Stimulated activated CD8-positive, alpha-beta memory T cell treated with anti-CD3 and anti-CD28 coated beads, Interleukin-7, amount 100 ng/mL, for 1 hour (primary cell): ENCODE measurements at places on chromosomes 6 and 20.

- DNase-seq = no peak
Measured at GRCh38 chr6:115838216-115838615, 222.5 kb downstream of the FRK start.

DNA sequence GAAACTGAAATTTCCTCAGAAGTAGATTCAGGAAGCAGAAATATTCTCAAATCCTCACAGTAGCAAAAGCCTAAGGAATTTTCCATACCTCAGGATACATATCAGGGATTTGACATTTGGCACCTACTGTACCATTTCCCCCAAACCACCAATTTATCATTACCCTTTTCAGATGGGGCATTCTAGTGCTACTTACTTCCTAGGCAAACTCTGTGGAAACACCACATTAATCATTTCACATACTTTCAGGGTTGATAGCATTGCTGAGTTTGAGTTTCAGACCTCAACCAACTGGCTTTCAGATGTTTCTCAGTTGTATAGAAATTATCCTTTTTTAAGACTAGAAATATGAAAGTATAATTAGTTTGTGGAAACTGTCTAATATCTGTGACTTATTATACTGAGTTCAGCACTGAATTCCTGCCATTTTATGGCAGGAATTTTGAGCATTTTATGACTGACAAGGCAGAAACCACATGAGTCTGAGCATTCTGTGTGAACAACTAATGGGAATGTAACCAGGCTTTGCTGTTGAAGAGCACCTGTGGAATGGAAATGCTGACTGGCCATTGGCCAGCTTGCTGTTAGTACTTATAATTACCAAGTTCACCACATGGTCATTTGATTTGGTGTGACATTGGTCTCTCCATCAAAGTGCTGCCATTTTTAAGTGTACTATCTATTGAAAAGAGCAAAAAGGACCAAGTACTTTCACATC, 35.1 kb upstream of the IRAK1BP1 start:
- no peak for DNase-seq

- no peak for DNase-seq
Measured at GRCh38 chr6:143215363-143215762, 154.7 kb downstream of the AIG1 start.

DNA sequence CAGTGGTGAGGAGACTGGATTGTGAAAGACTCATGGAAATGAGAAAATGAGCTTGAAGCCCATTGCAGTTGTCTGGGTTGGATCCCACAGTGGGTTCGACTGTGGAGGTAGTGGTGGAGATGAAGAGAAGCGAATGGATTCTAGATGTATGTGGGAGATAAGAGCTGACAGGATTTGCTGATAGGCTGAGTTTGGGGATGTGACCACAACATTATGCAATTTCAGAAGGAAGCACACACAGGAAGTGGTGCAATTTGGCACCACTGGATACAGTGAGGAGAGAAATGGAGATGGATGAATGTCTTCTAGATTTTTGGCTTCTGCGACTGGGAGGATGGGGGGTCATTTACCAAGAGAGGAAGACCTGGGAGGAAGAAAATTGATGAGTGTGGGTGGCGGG, 64.4 kb upstream of the MAFB start:
- DNase-seq = no peak

DNA sequence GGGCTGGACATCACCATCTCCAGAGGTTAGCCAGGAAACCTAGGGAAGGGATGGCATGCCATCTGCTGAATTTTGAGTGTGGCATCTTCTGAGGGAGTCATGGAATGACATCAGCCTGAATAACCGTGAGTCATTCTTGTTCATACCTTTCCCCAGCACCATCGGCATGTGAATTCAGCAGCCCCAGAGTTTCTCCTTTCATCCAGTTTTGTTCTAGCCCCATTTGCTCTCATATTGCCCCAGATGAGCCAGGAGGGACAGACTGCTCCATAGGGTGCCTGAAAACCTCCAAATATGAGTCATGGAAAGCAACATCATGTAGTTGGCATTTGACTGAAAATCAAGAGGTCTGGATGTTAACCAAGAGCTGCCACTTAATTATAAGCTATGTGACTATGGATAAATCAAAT, 219.2 kb upstream of the SGK1 start:
- no peak for DNase-seq

DNA sequence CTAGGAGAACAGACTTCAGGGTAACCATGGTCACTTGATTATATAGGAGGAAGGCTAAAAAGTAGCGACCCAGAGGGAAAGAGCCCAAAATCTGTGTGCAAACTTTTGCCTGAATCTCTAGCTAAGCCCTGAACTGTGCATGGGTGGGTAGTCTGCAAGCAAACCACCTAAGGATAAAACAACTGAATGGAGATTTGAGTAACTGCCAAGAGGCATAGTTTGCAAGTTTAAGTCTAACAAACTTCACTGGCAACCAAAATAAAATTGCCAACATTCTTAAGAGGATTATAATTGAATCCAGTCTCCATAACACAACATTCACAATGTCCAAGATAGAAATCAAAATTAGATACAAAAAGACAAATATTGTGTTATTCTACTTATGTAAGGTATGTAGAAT, 192.0 kb upstream of the PLN start:
- DNase-seq = no peak

DNA sequence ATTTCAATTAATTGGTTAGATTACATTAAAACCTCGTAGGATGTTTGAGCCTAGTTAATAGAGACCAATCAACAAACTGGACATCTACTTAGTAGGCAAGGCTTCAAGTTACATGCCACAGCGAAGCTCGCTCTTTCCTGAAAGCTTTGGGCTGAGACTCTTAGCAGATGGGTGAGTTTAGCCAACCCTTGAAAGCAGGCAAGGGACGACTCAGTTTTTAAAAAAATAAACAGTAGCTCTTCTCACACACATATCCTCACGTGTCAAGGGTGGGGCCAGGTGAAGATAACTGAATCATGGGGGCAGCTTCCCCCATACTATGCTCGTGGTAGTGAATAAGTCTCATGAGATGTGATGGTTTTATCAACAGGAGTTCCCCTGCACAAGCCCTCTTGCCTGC, 775 bp downstream of the MTFR2 start:
- DNase-seq = no peak

- DNase-seq = no peak
Measured at GRCh38 chr20:47612670-47613069, 111.0 kb downstream of the NCOA3 start.

- no peak for DNase-seq
Measured at GRCh38 chr20:17541996-17542395, 10.8 kb upstream of the BFSP1 start.

- DNase-seq = no peak
Measured at GRCh38 chr6:129069006-129069405, 186.1 kb downstream of the LAMA2 start.

DNA sequence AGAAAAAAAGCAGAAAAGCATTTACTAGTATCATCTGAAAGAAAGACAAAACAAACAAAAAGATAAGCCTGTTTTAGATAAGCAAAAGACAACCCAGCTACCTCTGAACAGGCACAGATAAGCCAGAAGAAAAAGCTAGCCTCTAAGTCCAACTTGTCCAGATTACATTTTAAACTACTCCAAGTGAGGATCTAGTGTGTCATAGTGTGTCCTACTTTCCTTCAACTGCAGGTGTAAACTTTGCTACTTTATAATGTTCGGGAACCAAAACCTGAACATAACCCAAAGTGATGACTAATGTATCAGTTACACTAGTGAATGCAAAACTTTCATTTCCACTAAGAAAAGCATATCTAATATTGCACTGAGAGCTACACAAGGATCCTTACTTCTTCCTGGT, 19.5 kb downstream of the ADNP start:
- DNase-seq = no peak

DNA sequence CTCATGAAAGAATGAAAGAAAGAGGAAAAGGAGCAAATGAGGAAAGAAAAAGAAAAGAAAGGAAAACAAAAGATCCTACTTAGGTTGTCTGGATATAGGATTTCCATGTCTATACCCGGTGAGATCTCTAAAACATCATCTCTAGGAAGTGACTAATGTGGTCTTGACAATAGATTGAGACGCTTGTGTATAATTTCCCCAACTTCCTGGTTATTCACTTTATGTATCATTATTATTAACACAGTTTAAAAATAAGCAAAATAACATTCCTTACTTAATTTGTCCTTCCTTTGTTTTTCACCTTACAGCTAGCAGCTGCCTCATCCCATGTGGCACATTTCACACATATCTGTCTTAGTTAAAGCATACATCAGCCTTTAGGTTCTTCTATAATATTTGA, 27.0 kb downstream of the LAMA4 start:
- no peak for DNase-seq

DNA sequence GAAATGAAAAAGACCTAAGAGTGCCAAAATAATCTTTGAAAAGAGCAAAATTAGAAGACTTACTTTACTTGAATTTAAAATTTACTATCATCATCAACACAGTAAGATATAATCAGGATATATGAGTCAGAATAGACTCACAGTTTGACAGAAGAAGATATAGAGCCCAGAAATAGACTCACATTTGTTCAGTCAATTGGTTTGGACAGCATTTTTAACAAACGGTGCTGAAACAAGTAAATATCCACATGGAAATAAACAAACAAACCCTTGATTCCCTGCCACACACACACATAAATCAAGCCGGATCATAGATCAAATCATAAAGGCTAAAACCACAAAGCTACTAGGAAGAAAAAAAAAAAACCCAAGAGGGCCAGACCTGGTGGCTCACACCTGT, 291.1 kb downstream of the ADGRG6 start:
- DNase-seq = no peak

DNA sequence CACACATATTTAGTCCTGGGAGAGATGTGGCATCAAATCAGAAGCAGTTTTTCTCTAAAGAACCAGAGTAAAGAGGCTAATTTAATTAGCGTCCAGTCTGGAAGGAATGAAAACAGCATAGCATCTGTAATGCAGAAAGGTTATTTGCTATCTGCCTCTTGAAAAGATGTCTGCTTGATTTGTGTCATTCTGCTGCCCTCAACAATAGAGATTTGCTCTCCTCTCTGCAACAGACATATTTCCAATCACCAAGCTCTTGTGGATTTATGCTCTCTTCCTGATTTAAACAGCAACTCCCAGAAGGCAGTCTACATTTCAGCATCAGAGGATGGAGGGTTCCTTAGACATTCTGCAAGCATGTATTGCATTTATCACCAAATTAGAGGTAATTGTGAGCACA, 53.5 kb upstream of the AKAP12 start:
- DNase-seq = no peak

DNA sequence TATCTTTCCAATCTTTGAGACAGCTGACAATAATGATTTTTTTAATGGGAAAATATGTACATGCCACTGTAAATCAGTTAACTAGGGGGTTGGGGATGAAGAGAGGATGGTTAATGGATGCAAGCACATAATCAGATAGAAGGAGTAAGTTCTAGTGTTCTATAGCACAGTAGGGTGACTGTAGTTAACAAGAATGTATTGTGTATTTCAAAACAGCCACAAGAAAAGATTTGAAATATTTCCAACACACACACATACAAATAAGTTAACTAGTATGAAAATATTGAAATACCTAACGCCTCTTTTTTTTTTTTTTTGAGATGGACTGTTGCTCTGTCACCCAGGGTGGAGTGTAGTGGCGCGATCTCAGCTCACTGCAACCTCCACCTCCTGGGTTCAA, 153.4 kb upstream of the SALL4 start:
- DNase-seq = no peak

DNA sequence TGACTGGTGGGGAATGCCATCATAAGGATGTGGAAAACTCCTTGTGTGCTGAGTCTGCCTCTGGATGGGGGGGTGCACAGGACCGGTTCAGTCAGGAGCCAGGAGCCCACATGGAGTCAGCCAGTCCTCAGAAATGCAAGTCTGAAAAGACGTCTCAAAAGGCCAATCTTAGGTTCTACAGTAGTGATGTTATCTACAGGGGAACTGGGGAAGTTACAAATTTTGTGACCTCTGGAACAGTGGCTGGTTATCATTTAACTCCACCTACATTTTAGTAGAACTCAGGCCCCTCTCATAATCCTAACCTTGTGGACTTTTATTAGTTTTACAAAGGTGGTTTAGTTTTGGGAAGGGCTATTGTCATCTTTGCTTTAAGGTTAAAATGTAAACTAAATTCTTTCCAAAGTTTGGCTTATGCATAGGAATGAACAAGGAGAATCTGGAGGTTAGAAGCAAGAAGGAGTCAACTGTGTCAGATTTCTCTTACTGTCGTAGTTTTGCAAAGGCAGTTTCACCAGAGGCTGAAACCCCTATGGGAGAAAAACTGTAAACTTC, 13.7 kb upstream of the TBC1D22B start:
- DNase-seq = no peak

- DNase-seq = no peak
Measured at GRCh38 chr6:136750696-136751521, 41.4 kb downstream of the MAP3K5 start.

DNA sequence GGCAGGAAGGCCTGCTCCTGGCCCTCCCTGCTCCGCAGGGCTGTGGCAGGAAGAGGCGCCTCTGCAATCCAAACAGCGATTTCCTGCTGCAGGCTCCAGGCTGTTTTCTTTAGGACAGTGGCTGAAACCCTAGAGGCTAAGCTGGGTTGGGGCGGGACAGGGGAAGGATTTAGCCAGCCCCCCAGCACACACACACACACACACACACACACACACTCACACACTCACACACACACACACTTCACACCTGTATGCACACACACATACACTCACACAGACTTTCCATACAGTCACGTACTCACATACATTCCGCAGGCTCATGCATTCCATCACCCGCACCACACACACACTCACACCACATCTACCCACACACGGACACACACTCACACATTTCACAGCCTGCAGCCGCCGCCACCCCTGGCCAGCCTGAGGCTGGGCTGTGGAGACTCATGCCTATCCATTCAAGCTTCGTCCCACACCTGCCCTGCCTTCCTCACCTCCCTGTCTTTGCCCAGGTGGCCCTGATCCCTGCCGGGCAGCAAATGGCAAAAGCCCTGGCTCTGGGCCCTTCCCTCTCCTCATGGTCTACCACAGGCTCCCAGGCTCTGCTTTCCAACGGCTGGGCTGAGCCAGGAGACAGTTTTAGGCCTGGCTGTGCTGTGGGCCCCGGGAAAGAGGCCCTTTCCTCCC, 17.9 kb downstream of the MDFI start:
- no peak for DNase-seq

DNA sequence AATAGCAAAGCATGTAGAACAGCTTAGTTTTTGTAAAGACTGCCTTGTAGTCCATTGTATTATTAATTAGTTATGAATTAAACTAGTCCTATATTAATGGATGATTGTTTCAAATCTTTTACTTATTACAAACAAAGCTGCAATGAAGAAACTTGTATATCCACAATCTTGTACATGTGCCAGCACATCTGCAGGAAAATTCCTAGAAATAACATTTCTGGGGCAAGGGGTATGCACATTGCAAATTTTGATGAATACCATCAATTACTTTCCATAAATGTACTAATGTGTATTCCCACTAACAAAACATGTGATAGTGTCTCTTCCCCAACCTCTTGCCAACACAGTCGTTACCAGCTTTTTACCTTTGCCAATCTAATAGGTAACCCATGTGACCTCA, 73.6 kb upstream of the AKAP12 start:
- no peak for DNase-seq

- no peak for DNase-seq
Measured at GRCh38 chr6:69795469-69796072, 1.2 kb downstream of the LMBRD1 start.
